ENCODE measurements at places on chromosomes 2 and 18. TPM values are rescaled to one million over a fixed set of nuclear protein-coding genes. Genes with fewer than 3 reads are reported as not detected.
A peak's percentile ranks its signal among the peaks of the same experiment; 100 is the strongest.

ESPNL gene
- total RNA-seq = 2.6 TPM

B4GALT6 gene
- 1.2 TPM for total RNA-seq

CAPN14 gene
- not detected for total RNA-seq

XIRP2 gene
- 0.24 TPM for total RNA-seq

NDC80 gene
- 77.5 TPM for total RNA-seq

KLHL30 gene
- total RNA-seq = 4.1 TPM

HTR2B gene
- 0.15 TPM for total RNA-seq

DNA sequence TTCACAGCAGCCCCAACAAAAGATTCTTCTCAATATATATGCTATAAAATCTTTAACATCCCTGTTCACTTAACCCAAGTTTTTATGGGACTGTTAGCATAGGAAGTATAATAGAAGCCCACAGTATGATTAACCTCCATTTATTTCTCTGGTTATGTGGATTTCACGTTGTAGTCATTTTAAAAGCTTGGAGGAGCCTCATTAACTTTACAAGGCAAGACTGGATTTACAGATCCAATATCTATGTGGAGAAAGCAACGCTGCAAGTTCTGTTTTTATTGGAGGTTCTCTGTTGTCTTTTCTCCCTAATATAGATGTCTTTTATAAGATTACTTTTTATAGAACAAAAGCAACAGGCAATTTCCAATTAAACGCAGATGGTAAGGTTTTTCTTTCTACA is 114.9 kb upstream of the SYT4 start:
- DNase-seq = no peak

DNA sequence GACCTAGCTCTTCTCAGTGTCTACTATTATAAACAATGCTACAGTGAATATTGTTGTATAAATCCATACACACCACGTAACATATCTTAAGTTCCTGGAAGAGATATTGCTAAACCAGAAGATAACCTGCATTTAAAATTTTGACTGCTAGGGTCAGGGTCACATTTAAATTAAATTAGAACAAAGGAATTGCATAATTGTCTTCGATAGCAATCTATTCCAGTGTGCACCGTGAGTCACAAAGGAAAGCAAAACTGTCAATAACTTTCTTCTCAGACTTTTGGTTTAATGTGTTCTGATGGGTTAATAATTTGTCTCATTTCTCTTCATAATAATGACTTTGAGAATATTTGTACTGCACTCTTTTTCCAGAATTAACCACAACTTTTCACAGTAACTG is 4.2 kb downstream of the GEN1 start:
- DNase-seq = no peak

GRCh38 chr2:234447963-234448362 is 48.9 kb downstream of the ARL4C start:
- DNase-seq = no peak

- DNase-seq = peak; percentile 17
These were observed 976.1 kb upstream of the GYPC start for GRCh38 chr2:125679903-125680302.

DNA sequence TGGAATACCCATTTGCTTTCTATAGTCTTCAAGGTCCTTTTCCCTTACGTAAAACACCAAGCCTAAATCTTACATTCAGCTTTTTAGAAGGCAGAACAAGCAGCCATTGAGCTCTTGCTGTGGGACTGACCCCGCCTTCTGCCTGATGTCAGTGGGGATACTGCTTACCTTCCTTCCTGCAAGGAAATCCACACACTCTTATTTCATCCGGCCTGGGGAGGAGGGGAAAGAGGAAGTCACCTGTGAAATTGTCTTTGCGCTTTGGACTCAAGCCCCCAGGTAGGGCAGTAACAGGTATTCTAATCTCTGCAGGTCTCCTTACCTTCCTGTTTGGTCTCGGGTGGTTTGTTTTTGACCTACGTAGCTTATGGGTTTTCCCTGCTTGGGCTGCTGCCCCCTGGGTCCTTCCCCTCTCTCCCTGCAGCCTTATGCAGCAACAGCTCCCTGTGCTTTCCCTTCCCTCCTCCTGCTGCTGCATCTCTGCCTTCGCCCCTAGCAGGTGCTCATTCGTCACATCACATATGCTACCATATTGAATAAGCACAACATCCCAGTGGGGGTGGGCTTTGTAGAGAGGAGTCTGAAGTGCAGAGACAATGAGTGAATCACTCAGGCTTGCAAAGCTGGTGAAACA is 402.5 kb upstream of the TRIB2 start:
- DNase-seq = no peak

DNA sequence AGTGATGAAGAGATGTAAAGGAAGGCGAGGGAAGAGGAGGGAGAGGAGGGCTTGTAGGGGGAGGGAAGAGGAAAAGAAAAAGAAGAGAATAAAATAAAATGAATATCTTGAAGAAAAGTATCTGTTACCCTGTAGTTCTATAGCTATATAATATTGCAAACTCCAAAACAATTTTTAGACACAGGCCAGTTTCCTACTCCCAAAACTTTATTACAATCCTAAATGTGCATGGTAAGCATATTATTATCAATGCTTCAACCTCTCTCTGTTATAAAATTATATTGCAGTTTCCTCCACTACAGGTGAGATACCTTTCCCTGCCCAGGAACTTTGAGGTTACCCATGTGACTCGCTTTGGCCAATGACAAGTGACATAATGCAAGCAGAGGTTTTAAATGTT is 1351.6 kb upstream of the NRXN1 start:
- DNase-seq = no peak

DNA sequence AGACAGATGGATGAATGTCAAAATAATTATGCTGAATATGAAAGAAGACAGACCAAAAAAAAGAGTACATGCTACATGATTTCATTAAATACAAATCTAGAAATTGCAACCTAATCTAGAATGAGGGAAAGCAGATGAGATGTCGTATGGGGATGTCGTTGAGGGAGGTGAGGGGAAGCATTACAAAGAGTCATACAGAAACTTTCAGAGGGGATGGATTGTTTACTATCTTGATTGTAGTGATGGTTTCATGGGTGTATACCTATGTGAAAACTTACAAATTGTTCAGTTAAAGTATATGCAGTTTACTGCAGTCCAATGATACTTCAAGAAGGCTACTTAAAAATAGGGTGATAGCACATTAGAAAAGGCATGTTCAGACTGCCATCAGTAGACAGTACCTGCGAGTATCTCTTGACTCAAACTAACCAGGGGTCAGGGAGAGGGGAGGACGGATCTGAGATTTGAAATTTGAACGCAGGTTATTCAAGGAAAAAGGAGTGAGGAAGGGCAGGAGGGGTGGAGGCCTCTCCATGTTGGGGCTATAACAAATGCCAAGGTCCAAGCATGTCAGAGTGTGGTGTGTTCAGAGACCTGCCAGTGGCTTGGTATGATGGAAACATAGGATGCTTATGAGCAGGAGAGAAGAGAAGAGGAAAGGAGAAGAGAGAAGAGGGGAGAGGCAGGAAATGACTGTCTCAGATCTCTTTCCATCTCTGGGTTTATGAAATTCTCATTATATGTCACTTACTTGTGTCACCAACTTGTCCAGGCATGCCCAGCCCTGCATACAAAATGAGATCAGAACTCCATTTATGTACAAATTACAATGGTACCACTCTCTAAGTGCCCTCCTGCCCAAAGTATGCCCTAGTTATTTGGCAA is 257.3 kb upstream of the CXCR4 start:
- no peak for DNase-seq

DNA sequence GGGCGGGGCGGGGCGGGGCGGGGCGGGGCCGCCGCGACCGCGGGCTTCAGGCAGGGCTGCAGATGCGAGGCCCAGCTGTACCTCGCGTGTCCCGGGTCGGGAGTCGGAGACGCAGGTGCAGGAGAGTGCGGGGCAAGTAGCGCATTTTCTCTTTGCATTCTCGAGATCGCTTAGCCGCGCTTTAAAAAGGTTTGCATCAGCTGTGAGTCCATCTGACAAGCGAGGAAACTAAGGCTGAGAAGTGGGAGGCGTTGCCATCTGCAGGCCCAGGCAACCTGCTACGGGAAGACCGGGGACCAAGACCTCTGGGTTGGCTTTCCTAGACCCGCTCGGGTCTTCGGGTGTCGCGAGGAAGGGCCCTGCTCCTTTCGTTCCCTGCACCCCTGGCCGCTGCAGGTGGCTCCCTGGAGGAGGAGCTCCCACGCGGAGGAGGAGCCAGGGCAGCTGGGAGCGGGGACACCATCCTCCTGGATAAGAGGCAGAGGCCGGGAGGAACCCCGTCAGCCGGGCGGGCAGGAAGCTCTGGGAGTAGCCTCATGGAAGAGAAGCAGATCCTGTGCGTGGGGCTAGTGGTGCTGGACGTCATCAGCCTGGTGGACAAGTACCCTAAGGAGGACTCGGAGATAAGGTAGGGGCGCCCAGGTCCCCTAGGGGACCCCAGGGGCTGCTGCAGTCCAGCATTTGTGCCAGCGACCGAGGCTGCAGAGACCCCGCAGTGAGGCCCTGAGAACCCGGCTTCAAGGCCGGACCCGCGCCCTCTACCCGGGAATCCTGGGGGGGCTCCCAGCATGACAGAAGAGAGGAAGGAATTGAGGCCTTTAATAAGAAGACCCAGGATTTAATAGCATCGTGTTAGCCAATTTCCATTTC is at the start of gene KHK:
KHK (plus strand) TSS at position 49 of the 870 bp plus-strand sequence; CDS start at position 537, 488 bp downstream.
- peak; percentile 45 for DNase-seq

DNA sequence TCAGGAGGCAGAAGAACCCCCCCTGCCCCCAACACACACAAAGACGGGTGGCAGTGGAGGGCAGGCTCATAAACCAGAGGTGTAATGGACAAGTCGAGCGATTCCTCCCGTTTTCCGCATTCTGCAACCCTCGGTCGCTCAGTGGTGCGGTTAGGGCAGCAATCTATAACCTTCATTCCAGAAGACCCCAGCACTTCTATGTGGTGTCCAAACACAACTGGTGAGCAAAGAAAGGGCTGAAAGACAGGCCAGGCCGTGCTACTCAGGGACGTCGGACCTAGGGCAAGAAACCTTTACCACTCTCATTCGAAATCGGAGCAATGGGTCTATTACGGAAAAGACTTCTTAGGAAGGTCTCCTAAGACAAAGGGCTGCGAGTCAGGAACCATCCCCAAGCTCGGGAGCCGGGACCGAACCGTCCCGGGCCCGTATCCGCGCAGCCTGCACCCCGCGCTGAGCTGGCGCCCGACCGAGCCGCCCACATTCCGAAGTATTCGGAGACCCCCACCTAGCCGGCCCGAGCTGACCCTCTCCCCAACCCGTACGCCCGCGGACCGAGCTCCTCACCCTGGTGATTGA is 568 bp downstream of the ARL5A start:
- DNase-seq = peak; percentile 44

- DNase-seq = no peak
These were observed 1.1 kb upstream of the CERS6 start for GRCh38 chr2:168454737-168455644.

- no peak for DNase-seq
These were observed 1666.1 kb upstream of the DDX18 start for GRCh38 chr2:116148361-116148760.

DNA sequence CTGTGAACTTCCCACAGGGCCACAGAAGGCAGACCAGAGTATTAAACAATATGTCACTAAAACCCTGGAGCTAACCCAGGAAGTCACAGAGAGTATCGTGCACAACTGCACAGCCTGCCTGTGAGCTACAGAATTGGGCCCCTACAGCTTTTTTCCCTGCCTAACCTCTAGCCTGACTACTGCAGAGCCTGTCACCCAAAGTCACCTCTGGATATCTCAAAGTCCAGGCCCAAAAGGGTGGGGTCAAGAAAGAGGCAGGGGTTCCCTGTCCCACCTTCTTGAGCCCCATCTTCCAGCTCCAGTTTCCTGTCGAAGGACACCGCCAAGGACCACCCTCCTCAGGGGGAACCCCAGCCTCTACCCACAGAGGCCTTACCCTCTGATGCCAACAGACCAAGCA is 13.5 kb downstream of the GAD1 start:
- no peak for DNase-seq

- DNase-seq = no peak
These were observed 14.7 kb downstream of the CPLX4 start for GRCh38 chr18:59303656-59304195.

DNA sequence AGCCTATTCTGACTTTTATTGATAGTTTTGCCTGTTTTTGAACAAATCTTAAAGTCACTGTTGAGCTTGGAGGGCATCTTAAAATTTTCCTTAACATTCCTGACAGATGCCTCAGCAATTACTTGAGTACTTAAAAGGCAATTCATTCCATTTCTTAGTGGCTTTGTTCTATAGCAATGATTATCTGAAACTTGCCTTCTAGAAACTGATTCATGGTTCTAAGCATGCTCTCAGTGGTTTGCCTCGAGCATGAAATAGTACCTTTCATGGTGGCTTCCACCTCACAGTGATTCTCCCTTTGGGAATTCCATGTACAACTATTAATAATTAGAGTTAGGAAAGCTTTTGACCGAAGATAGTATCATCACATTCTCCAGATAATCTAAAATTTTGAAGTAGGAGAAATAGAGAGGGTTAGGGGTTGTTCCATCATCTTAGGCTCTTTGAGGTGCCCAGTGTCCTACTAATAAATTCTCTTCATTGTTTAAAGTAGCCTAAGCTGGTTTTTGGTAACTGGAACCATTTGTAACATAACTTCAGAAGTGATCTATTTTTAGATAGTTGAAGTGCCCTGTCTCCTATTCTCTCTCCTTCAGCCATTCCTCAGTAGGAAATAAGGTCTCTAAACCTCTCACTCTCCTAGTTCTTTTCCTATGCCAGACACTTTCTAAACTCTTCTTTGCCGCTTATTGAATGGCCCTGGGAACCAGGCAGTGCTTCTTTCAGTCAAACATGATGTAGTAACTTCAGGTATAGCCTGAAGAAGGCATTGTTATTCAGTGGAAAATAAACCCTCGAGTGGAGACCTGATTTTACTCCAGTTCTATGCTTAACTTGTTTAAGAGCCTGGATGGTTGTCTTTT is 156.1 kb downstream of the HAUS1 start:
- no peak for DNase-seq

GRCh38 chr18:5478261-5478660 is 65.5 kb downstream of the EPB41L3 start:
- DNase-seq = no peak

- peak; percentile 56 for DNase-seq
These were observed 954 bp downstream of the CCNT2 start for GRCh38 chr2:134919341-134920210.

DNA sequence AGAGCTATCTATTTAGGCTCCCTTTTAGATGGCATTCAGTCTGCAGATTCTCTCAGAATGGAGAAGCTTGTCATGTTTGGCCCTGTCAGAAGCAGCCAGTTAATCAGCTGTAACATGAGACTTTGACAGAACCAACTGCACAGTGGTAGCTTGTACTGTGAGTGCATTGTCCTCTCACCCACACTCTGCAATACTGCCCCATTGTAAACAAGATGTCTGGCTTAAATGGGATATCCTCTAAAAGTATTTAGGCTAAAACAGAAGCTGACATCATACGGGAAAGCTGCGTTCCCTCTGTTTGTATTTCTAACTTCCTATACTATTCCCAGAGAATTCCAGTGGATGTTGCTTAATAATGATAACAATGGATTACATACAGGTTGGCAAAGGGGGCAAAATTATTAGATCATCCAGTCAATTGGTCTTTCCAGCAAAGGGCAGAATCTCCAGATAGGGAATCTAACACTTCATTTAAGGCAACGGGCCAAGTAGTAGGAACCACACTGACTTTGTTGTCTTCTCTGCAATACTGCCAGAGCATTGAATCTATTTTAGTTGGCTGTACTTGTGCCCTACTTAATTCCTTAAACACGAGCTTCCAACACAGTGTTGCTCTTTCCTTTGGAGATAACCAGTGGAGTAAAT is 15.4 kb upstream of the STAT4 start:
- DNase-seq = peak; percentile 80

GRCh38 chr2:58130238-58130637 is 83.6 kb downstream of the VRK2 start:
- no peak for DNase-seq

All from SJCRH30 (cell line).